HepG2 (cell line): ENCODE measurements at places on chromosomes 5 and 9.

DNA sequence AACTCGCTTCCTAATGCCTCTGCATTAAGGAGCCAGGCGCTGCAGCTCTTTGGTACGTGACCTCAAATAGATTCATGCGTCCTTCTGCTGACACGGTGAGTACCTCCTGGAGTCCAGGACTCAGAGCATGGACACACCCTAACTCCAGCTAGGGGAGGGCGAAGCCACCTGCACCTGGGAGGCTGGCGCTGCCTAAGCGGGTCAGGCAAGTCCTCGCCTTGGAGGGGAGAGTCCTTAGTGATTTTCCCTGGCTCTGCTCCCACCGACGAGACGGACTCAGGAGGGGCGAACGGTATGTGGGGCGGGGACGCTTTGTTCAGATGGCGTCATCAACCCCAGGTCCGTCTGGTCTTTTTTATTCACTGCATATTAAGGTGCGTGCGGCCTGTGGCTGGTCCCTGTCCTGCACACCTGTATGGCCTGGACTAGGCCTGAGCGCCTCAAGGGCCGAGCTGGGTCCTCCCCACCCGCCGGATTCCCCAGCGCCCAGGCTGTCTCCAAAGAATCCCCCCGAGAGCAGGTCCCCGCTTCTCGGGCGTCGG lies 50.3 kb downstream of the NSUN2 start:
- DNase-seq = no peak

- DNase-seq = no peak
Measured at GRCh38 chr5:144298658-144299057, 128.0 kb downstream of the KCTD16 start.

GRCh38 chr9:120710110-120710981 lies 3.9 kb downstream of the MEGF9 start:
- DNase-seq = peak; percentile 81

- no peak for DNase-seq
Measured at GRCh38 chr9:35605351-35606137, 482 bp downstream of the TESK1 start.

DNA sequence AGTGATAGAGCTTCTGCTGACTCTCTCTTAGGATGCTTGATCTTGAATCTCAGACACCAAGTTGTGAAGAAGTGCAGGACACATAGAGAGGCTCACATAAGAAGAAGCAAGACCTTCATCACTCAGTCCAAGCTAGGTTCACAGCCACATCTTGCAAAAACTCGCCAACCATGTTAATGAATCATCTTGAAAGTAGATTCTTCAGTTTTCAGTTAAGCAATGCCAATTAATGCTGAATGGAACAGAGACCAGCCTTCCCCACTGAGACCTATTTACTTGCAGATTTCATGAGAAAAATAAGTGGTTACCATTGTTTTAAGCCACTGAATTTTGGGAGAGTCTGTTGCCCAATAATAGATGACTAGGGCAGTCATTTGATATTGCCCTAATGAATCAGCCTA lies 217.7 kb upstream of the EDIL3 start:
- DNase-seq = no peak

DNA sequence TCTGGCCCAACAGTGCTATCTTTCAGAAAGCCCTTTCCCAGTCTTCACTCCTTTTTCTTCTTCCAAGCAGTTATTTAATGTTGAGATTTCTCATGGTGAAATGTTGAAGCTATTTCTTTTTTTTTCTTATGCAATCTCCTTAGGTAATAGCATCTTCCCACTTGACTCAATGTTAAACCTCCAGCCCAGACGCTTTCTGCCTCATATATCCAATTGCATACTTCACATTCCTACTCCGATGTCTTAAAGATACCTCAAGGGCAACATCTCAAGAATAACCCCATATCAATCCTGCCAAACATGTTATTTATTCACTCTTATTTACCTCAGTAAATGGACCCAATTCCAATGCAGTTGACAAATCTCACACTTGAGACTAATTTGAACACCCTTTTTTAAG lies 187.3 kb downstream of the CDH12 start:
- no peak for DNase-seq

- DNase-seq = no peak
Measured at GRCh38 chr9:128070874-128071273, 2.8 kb downstream of the SLC25A25 start.

DNA sequence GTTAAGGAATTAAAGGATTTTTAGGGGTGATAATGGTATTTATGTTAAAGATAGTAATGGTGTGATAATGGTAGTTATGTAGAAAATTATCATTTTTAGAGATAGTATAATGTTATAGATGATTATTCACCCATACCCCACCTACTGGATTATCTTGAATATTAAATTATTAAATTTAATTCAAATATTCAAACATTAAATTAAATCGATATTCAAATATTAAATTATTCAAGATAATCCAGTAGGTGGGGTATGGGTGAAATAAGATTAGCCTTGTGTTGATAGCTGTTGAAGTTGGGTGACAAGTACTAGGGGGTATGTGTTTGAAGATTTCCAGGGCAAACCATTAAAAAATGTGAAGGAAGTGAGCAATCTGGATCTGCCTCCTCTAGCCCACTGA lies 15.6 kb downstream of the FAM219A start:
- DNase-seq = no peak

GRCh38 chr9:93243112-93243511 lies 59.2 kb downstream of the WNK2 start:
- no peak for DNase-seq

- no peak for DNase-seq
Measured at GRCh38 chr9:23587903-23588302, 238.1 kb downstream of the ELAVL2 start.

DNA sequence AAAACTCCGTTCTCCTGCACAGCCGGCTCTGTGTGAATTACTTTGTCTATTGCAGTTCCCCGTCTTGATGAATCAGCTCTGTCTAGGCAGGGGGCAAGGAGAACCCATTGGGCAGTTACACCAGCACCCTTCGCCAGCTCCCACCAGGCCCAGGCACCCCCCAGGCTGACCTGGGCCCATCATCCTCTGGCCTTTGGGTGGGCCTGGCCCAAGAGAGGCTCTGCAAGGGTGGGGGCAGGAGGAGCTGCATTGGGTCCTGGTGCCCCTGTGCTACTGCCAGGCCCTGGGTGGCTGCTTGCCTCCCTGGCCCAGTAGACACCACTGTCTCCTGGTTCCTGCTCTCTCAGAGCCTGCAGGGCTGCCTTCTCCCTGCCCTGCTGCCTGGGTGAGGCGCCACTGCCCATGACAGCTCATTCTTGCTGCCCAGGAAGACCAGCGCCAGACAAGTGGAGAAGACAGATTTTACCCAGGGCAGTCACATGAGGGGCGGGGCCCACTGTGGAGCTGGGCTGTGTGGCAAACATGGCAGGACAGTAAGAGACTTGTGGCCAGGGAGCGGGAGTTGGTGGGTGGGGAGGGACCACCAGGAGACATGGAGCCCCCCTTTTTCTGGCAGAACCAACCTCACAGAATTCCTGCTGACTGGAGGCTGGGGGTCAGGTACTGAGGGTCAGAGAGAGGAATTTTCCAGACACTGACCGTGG lies 67.2 kb downstream of the MRPL36 start:
- DNase-seq = no peak

DNA sequence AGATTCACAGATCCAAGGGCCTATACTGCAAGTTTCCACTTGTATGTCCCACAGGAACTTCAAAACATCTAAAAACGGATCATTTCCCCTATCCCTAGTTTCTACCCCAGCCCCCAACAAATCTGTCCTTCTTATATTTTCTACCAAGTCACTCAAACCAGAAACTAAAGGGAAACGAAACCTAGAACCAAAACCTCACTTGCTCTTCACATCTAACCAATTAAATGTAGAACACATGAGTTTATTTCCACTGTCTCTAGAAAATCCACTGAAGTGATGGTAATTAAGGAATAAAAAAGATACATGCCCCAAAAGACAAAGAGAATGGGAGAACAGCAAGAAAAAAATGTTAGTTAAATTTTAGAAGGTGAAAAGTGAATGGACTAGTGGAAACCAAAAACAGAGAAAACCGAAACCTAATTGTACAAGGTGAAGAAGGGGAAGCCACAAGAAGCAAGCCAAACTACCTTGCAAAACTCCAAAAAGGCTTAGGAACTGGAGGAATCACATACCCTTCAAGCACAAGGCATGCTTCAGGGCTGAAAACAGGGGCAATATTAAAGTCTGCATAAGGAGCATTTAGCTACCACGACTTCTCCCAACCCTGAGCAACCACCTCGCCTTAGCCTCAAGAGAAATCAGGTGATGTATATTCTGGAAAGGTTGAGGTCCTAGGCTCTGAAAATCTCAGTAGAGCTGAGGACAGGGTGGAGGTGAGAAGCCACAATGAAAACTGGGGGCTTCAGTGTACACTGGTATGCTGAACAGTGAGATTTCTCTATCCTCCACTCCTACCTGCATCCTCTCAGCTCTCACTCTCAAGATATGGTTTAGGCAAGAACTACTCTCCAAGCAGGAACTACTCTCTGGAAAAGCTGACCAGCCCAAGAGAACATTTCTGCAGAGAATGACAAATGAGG lies 11.1 kb downstream of the SMU1 start:
- no peak for DNase-seq
